Prostate gland (tissue), 2 donors: ENCODE measurements at places on chromosomes 2 and 18.

GRCh38 chr18:73594749-73595148 lies 552.9 kb downstream of the FBXO15 start:
- H3K36me3 ChIP-seq = no peaks in the 10 kb centered on the region
- no peak overlapping the region for H3K27ac ChIP-seq
- H3K27me3 ChIP-seq = no peaks in the 10 kb centered on the region
- no peak overlapping the region for H3K4me3 ChIP-seq
- DNase-seq = no peak

GRCh38 chr2:12106440-12107080 lies 360.1 kb downstream of the LPIN1 start:
- no peaks in the 10 kb centered on the region for H3K27me3 ChIP-seq
- no peak overlapping the region for H3K27ac ChIP-seq
- no peaks in the 10 kb centered on the region for H3K4me1 ChIP-seq
- no peak for DNase-seq

- DNase-seq = no peak
- H3K27me3 ChIP-seq = no peaks in the 10 kb centered on the region
- no peak overlapping the region for H3K4me3 ChIP-seq
- H3K36me3 ChIP-seq = no peaks in the 10 kb centered on the region
- H3K4me1 ChIP-seq = no peaks in the 10 kb centered on the region
- no peak overlapping the region for H3K27ac ChIP-seq
These were observed 279.6 kb downstream of the SLC4A3 start for GRCh38 chr2:219907011-219907365.

GRCh38 chr2:174788291-174788929 lies 24.1 kb upstream of the CHRNA1 start:
- no peaks in the 10 kb centered on the region for H3K4me1 ChIP-seq
- H3K4me3 ChIP-seq = no peak overlapping the region
- H3K27me3 ChIP-seq = no peaks in the 10 kb centered on the region
- H3K27ac ChIP-seq = no peak overlapping the region
- no peaks in the 10 kb centered on the region for H3K36me3 ChIP-seq

GRCh38 chr2:18959952-18960717 lies 370.8 kb upstream of the NT5C1B start:
- no peak for DNase-seq
- no peak overlapping the region for H3K27ac ChIP-seq
- H3K36me3 ChIP-seq = no peaks in the 10 kb centered on the region

GRCh38 chr2:191557841-191558240 lies 120.1 kb upstream of the NABP1 start:
- H3K36me3 ChIP-seq = no peaks in the 10 kb centered on the region
- no peak overlapping the region for H3K4me3 ChIP-seq
- H3K27ac ChIP-seq = no peak overlapping the region
- H3K27me3 ChIP-seq = no peaks in the 10 kb centered on the region
- DNase-seq = no peak
- no peaks in the 10 kb centered on the region for H3K4me1 ChIP-seq

GRCh38 chr2:35803126-35803525 lies 552.5 kb upstream of the CRIM1 start:
- no peak overlapping the region for H3K27ac ChIP-seq
- H3K36me3 ChIP-seq = no peaks in the 10 kb centered on the region
- no peak overlapping the region for H3K4me3 ChIP-seq
- no peaks in the 10 kb centered on the region for H3K4me1 ChIP-seq

GRCh38 chr18:45765796-45766195 lies 41.8 kb downstream of the SLC14A1 start:
- no peaks in the 10 kb centered on the region for H3K36me3 ChIP-seq
- H3K4me1 ChIP-seq = no peaks in the 10 kb centered on the region
- DNase-seq = no peak
- no peak overlapping the region for H3K4me3 ChIP-seq

DNA sequence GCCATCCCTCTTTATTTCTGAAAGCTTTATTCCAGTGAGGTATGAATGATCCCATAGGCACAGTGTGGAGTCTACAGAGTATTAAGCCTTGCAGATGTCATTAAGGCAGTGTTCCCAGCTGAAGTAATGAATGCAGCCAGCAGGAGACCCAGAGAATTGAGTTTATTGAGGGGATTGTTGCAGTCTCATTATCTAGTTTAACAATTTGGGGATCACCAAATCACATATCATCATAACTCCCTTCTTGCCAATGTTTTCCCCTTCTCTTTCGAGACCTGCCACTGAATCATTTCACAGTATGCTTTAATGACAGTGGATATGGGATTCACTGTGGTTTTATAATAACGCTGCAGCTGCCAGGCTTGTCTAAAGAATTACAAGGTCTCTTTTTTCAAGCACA lies 249.3 kb upstream of the FSHR start:
- no peaks in the 10 kb centered on the region for H3K4me1 ChIP-seq
- no peaks in the 10 kb centered on the region for H3K36me3 ChIP-seq
- H3K27ac ChIP-seq = no peak overlapping the region
- no peaks in the 10 kb centered on the region for H3K27me3 ChIP-seq
- no peak overlapping the region for H3K4me3 ChIP-seq

- H3K4me1 ChIP-seq = no peaks in the 10 kb centered on the region
- H3K4me3 ChIP-seq = no peak overlapping the region
- no peak for DNase-seq
- no peaks in the 10 kb centered on the region for H3K27me3 ChIP-seq
- H3K27ac ChIP-seq = no peak overlapping the region
These were observed 93.7 kb upstream of the RBBP8 start for GRCh38 chr18:22839340-22839821.

DNA sequence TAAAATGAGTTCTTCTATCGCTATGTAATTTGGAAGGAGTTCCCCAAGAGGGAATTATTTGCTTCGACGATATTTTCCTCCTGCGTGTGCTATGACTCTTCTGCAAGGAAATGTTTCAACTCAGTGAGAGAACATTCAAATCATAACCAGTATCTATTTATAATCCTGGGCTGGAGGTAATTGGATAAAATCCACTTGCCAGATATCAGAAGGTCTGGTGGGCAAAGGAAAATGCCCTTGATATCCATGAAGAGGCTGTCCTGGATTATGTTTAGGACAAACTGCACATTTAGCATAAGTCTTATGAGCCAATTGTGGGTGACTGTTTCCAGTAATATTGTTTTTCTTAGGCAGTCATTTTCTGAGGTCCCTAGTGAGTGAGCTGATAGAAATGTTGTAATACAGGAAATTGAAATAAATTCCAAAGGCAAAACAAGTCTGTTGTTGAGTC lies 17.7 kb downstream of the RPIA start:
- H3K36me3 ChIP-seq = no peaks in the 10 kb centered on the region
- H3K27me3 ChIP-seq = no peaks in the 10 kb centered on the region
- no peak overlapping the region for H3K4me3 ChIP-seq
- H3K4me1 ChIP-seq = no peaks in the 10 kb centered on the region

GRCh38 chr2:155310589-155310988 lies 612.1 kb downstream of the KCNJ3 start:
- DNase-seq = no peak
- H3K4me1 ChIP-seq = no peaks in the 10 kb centered on the region
- no peak overlapping the region for H3K4me3 ChIP-seq
- H3K27me3 ChIP-seq = no peaks in the 10 kb centered on the region
- H3K27ac ChIP-seq = no peak overlapping the region

GRCh38 chr2:239882781-239883180 lies 142.4 kb downstream of the NDUFA10 start:
- no peaks in the 10 kb centered on the region for H3K36me3 ChIP-seq
- DNase-seq = no peak
- H3K27me3 ChIP-seq = no peaks in the 10 kb centered on the region
- H3K4me3 ChIP-seq = no peak overlapping the region

DNA sequence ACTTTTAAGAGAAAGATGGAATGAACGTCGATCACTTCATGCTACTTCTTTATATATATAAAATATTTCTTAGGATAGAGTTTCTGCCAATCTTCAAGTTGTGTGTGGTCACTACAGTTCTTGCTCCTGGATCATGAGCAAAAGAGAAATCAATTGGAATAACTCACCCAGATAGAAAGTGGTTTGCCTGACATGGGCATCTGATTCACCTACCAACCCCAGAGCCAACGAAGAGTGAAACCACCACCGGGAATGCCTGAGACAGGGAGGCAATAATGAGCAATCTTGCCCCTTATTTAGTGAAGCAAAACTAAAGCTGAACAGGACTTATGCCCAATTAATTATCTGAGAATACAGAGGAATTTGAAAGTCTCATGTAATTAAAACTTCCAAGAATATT lies 250.2 kb upstream of the REG3G start:
- DNase-seq = no peak
- no peaks in the 10 kb centered on the region for H3K27me3 ChIP-seq
- H3K4me3 ChIP-seq = no peak overlapping the region
- no peak overlapping the region for H3K27ac ChIP-seq

DNA sequence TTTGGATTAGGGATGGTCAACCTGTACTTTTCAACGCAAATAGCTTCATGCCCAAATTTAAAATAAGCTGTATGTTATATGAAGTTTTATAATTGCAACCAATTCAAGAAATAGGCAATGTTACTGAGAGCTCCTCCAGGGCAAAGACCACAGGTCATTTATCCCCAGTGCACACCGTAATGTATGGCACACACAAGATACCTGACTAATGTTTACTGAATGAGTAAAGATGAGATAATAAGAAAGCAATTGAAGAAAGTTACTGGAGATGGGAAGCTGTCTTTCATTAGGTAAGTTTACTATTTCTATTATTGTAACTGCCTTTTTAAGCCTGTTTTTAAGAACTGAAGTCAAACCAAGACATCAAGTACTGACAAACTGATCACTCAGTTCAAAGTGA lies 184.5 kb upstream of the VRK2 start:
- no peak overlapping the region for H3K4me3 ChIP-seq
- H3K27ac ChIP-seq = no peak overlapping the region
- H3K27me3 ChIP-seq = no peaks in the 10 kb centered on the region
- no peaks in the 10 kb centered on the region for H3K36me3 ChIP-seq

- no peaks in the 10 kb centered on the region for H3K27me3 ChIP-seq
- no peaks in the 10 kb centered on the region for H3K4me1 ChIP-seq
- no peaks in the 10 kb centered on the region for H3K36me3 ChIP-seq
- no peak overlapping the region for H3K4me3 ChIP-seq
- H3K27ac ChIP-seq = no peak overlapping the region
These were observed 32.3 kb upstream of the GCG start for GRCh38 chr2:162184359-162184758.

DNA sequence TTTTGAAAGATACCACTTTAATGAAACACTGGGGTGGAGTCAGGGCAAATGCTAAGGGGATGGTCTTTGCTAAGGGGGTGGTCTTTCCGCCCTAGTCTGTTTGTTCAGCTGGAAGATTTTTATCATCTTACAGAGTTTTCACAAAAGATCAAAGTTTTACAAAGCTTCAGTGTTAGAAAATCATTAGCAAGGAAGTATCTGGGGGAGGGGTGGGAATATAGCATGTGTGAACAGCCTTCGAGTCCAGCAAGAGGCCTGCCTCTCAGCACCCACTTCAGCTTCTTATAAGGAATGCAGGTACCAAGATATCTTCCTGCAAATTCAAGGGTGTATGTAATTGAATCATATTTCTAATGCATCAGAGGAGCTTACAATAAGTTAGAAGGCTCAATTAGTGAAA lies 112.9 kb downstream of the RAPGEF4 start:
- H3K27ac ChIP-seq = no peak overlapping the region
- no peaks in the 10 kb centered on the region for H3K27me3 ChIP-seq
- DNase-seq = no peak

GRCh38 chr2:181552808-181553207 lies 95.6 kb downstream of the ITGA4 start:
- no peaks in the 10 kb centered on the region for H3K4me1 ChIP-seq
- no peak overlapping the region for H3K4me3 ChIP-seq
- no peaks in the 10 kb centered on the region for H3K27me3 ChIP-seq

DNA sequence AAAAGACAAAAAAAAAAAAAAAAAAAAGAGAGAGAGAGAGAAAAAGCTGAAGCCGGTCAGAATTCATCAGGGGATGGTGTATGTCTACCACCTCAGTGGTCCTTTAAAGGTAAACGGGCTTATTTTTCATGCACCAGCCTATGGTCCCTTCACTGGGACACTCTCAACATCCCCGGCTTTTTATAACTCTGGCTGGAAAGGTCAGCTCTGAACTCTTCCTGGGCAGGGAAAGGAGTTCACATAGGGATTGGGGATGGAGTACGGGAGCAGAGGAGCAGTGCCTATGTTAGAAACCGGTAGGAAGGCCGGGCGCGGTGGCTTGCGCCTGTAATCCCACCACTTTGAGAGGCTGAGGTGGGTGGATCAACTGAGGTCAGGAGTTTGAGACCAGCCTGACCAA lies 10.3 kb upstream of the MALT1 start:
- H3K27me3 ChIP-seq = no peaks in the 10 kb centered on the region
- DNase-seq = no peak
- H3K36me3 ChIP-seq = no peaks in the 10 kb centered on the region
- H3K27ac ChIP-seq = no peak overlapping the region
- no peaks in the 10 kb centered on the region for H3K4me1 ChIP-seq
- H3K4me3 ChIP-seq = no peak overlapping the region

DNA sequence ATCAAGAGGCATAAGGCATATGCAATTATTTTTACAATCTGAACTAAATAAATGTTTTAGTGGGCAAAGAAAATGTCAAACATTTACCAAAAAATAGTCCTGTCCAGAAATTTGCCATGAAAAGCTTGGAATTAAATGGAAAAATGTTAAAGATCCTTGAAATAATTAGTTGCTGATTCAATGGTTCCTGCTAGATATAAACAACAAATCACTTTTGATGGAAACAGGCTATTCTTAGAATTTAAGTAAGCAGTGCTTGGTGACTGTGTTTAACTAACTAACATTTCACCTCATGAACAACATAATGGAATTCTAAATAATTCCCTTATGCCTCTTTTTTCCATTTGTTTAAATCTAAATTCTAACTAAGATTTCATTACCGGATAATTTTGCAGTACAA lies 3.9 kb downstream of the RND3 start:
- no peak overlapping the region for H3K4me3 ChIP-seq
- no peaks in the 10 kb centered on the region for H3K36me3 ChIP-seq
- no peaks in the 10 kb centered on the region for H3K4me1 ChIP-seq
- DNase-seq = no peak
- no peak overlapping the region for H3K27ac ChIP-seq
- no peaks in the 10 kb centered on the region for H3K27me3 ChIP-seq

- H3K4me3 ChIP-seq = no peak overlapping the region
- no peak for DNase-seq
- no peaks in the 10 kb centered on the region for H3K27me3 ChIP-seq
- no peaks in the 10 kb centered on the region for H3K36me3 ChIP-seq
- no peaks in the 10 kb centered on the region for H3K4me1 ChIP-seq
- no peak overlapping the region for H3K27ac ChIP-seq
These were observed 62.4 kb downstream of the L3MBTL4 start for GRCh38 chr18:6352275-6352674.

DNA sequence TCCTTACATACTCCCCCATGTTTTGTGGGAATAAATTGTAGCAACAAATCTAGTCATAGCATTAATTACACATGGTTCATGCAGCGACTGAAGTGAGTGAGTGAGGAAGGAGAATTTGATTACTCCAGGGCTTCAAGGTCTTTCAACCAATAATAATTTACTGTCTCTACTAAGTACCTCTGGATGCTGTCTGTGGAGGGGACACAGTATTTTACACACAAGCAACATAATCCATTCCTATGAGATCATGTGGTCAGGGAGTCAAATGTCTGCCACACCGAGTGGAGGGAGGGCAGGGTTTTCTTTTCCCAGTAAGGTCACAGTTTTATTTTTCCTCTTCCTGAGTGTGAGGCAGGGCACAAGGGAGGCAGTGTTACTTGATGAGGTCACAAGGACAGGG lies 334.7 kb upstream of the CELF4 start:
- no peak overlapping the region for H3K4me3 ChIP-seq
- DNase-seq = no peak
- H3K36me3 ChIP-seq = no peaks in the 10 kb centered on the region
- H3K27ac ChIP-seq = no peak overlapping the region
- no peaks in the 10 kb centered on the region for H3K27me3 ChIP-seq

- peak; percentile 39 for DNase-seq
- no peaks in the 10 kb centered on the region for H3K4me1 ChIP-seq
- H3K4me3 ChIP-seq = no peak overlapping the region
- no peak overlapping the region for H3K27ac ChIP-seq
- no peaks in the 10 kb centered on the region for H3K36me3 ChIP-seq
These were observed 24.5 kb upstream of the LPIN2 start for GRCh38 chr18:3037423-3037915.
